ENCODE measurements at places on chromosomes 11 and 22.

DNA sequence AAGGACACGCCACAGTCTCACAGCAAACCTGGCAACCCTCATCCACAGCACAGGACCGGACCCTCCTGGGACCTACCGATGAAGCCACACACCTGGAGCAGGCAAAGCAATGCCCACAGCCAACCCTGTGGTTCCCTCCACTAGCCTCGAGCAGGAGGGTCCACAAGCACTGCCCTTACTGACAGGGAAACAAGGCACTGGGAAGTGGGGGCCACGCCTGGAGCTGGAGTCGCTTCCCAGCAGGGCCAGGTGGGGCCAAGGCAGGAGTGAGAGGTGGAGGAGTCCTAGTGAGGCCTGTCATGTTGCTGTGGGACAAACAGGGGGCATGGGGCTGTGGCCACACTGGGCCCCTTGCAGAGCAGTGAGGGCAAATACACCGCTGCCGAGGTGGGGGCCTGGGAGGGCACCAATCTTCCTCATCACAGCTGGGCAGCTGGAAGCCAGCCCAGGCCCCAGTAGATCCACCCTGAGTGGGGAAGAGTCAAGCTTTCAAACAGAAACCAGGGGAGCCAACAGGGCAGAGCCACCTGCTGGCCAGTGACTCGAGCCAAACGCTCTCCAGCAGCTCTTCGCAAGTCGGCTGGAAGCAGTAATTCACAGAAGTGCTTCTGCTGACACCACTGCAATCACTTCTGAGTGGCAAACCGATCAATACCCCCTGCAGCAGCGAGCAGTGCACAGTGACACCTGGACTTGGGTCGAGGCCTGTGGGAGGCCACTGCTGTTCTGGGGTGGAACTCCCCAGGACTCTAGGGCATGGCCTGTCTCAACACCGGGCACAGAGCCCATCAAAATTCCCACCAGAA lies 13.7 kb downstream of the SULT4A1 start:
- no peak for DNase-seq

- DNase-seq = no peak
Observed at GRCh38 chr11:75760243-75760642, 8.3 kb upstream of the DGAT2 start.

DNA sequence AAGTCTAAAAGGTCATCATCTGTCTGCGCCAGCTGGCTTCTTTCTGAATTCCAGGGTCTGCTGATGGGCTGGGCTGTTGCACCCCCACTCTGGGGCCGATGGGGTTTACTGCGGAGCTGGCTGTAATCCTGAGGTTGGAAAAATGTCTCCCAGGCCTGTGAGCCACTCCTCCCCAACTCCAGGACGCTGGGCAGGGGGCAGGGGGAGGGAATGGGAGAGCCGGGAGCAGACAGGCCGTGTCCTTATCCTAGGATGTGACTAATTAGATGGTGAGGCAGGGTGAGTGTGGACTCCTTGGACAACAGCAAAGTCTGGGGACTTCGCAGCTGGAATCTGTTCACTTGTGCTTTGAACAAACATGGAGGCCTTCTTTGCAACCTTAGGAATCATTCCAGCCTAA lies 48.7 kb downstream of the LRRC32 start:
- no peak for DNase-seq

- no peak for DNase-seq
Observed at GRCh38 chr11:106642331-106642730, 375.9 kb downstream of the GUCY1A2 start.

- peak; percentile 54 for DNase-seq
Observed at GRCh38 chr11:11313426-11313825, 39.6 kb downstream of the CSNK2A3 start.

- no peak for DNase-seq
Observed at GRCh38 chr11:46480166-46480726, 88.7 kb upstream of the CHRM4 start.

DNA sequence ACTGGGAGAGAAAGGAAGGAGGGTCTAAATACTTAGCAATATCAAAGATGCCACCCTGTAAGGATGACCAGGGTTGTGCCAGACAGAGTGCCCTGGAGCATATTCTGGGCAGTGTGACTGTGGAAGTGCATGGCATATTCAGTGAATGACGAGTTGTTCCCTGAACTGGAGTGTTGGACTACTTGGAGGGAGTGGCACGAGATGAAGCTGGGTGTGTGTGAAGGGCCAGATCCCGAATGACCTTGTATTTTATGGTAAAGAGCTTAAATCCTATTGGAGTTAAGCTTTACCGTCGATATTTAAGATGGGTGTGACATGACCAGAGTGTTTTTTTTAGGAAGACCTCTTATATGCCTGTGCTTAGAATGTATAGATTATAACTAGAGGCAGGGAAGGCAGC lies 48.8 kb downstream of the STIM1 start:
- no peak for DNase-seq

- peak; percentile 72 for DNase-seq
Observed at GRCh38 chr11:3177931-3178330, 12.8 kb upstream of the OSBPL5 start.

GRCh38 chr11:76282811-76283595 lies 76.7 kb upstream of the WNT11 start:
- DNase-seq = no peak

- no peak for DNase-seq
Observed at GRCh38 chr11:108891909-108892511, 227.1 kb downstream of the DDX10 start.

- no peak for DNase-seq
Observed at GRCh38 chr11:105774899-105775298, 165.0 kb downstream of the GRIA4 start.

DNA sequence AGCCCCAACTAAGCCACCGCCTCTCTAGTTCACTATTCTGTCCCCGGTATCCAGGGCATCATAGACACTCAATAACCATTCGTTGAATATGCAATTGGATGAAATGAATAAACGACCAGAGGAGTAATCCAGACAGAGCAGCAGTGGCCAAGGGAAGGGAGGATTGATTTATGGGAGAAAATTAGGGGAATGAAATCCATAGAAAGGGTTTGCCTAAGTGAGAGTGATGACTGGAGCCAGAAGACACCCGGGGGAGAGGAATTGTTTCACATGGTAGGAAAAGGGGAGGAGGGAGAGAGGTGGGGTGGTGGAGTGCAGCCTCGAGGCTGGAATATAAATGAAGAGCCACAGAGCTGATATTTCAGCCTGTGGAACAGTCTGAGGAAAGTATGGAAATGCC lies 168.2 kb downstream of the COMMD9 start:
- DNase-seq = no peak

- DNase-seq = no peak
Observed at GRCh38 chr11:61332281-61332796, 566 bp downstream of the DDB1 start.

- no peak for DNase-seq
Observed at GRCh38 chr22:47090591-47091245, 328.3 kb downstream of the TBC1D22A start.

DNA sequence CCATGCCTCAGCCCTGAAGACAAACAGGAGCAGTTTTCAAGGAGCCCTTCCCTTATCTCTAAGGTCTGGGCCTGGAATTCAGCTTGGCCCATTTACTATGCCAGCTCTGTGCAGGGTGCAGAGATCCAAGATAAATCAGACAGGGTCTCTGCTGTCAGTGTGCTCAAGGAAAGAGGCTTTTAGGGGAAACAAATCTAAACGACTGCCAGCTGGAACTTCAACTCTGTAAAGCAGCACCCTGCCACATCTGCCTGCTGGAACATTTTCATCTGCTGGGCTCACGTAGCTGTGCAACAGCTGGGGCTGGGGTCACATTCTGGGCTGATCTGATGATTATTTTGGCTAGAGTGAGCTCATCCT lies 19.8 kb upstream of the EHF start:
- no peak for DNase-seq

- DNase-seq = no peak
Observed at GRCh38 chr22:23722724-23723123, 28.2 kb downstream of the ZNF70 start.

GRCh38 chr11:63567044-63567840 lies 4.1 kb upstream of the PLAAT2 start:
- DNase-seq = peak; percentile 68

DNA sequence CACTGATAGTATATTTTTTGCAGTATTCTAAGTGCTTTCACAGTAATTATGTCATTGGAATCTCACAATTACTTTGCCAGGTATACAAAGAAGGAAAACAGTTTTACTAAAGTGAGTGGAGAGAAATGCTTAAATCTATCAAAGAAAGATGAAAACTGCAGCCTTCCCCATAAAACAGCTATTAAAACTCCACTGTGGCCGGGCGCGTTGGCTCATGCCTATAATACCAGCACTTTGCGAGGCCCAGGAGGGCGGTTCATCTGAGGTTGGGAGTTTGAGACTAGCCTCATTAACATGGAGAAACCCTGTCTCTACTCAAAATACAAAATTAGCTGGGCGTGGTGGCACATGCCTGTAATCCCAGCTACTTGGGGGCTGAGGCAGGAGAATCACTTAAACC lies 19.1 kb downstream of the OR51E1 start:
- no peak for DNase-seq

DNA sequence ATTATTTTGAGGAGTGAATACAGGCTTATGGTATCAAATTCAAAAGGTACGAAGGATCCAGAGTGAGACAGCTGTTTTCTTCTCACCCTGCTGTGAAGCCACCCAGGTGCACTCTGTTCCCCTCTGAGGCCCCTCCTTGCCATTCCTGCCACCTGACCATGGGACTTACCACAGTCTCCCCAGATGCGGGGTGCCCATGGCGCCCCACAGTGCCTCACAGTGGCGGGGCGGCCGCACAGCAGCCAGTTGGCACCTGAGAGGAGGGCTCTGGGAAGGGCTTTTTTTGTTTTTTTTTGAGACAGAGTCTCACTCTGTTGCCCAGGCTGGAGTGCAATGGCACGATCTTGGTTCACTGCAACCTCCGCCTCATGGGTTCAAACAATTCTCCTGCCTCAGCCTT lies 151.7 kb downstream of the CEP164 start:
- no peak for DNase-seq

DNA sequence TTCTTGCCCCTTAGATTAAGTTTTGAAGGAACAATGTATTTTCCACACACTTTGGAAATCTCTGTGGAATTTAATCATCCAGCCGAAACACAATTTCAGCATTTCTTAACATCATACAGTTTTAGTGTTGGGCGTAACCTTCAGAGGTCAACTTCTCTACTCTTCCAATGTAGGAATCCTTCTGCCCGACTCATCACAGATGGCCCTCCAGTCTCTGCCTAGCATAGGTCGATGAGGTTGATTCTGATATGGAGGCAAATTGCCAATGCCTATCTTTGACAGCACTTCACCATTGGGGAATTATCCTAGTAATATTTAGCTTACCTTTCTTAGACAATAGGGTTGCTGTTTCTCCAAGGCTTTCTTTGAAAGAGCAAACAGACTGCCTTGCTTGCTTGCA lies 175.7 kb upstream of the TTC12 start:
- DNase-seq = no peak

GRCh38 chr22:42803389-42803788 lies 53.7 kb downstream of the ARFGAP3 start:
- DNase-seq = no peak

DNA sequence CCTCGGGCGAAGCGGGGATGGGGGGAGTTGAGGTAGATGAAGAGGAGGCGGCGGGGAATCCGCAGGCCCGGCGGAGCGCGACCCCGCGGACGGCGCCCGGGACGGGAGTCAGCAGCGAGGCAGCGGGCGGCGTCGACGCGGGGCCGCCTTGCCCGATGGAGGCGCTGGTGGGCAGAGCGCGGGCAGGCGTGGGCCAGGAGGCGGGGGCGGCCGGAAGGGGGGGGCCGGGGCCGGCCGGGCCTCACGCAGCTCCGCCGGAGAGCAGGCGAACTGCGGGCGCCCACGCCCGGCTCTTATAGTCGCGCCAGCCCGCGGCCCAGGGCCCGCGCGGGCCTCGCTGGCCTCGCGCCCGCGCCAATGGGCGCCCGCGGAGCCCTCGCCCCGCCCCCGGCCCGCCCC lies at the start of gene IGF2:
Gene IGF2 (minus strand): TSS at position 267 of the 399 bp plus-strand sequence. CDS start 3,866 bp downstream, outside the sequence.
- DNase-seq = no peak

- no peak for DNase-seq
Observed at GRCh38 chr11:12963051-12963450, 46.1 kb upstream of the RASSF10 start.

- no peak for DNase-seq
Observed at GRCh38 chr22:30650508-30651116, 15.0 kb downstream of the SLC35E4 start.

DNA sequence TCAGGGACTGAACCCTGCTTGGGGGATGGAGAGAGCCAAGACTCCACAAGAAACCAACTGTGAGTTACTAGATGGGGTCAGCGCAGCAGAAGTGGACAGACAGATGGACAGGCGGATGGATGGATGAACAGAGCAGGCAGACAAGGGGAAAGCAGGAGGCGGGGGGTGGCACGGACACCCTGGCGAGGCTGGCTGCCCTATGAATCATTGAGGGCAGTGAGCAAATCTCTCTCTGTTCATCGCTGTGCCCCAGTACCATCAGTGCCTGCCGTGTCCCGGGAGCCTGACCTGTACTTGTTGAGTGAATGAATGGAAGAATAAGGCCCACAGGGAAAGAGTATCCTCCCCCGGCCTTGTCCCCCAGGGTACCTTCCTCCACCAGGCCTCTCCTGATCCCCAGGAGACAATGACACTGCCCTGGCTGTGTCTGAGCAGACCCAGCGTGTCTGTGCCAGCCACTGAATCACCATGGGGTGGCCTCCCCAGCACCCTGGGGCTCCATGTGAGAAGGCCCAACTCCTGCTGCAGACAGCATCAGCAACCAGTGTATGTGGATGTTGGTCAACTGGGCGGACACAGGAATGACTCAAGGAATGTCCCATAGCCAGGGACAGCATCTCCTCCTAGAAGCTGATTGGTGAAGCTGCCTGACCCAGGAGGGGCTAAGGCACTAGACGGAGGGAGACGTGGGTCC lies 5.1 kb upstream of the KLHL35 start:
- DNase-seq = no peak

- no peak for DNase-seq
Observed at GRCh38 chr11:75194147-75194546, 43.2 kb downstream of the SLCO2B1 start.

DNA sequence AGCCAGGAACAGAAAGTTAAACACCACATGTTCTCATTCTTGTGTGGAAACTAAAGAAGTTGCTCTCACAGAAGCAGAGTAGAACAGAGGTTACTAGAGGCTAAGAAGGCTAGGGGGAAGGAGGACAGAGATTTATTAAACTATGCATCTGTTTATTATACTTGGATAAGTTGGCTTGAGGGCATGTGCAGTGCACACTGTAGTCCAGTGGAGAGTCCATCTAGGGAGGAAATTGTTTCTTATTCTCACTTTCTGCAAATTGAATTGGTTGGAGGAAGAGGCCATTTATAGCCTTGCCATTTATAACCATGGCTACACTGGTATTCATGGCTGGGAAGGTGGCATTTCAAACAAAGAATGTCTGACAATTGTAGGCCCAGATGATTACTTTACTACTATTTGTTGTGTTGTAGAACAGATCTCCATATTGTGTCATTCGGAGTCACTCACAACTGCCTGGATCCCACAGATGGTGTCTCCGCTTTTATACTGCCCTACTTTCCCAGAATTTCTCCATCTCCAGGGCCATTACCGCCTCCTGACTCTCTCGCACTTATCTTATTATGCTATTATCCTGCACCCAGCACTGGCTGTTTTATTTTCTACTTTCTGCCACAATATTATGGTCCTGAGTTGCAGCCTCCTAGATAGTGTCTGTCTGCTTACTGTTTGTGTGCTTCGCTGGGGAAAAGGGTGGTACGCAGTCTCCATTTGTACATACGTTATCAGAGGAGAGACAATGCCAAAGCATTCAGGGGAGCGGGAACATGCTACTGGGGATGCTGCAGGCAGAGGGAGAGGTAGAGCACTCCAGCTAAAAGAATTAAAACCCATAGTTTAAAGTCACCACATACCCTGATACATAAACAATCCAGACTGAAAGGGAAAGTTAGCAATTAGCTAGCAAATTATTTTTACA lies 169.3 kb upstream of the BLID start:
- DNase-seq = no peak

All from suppressor macrophage (primary cell).